ENCODE measurements at places on chromosomes 1 and 21.

GRCh38 chr1:26038477-26038876, 7.4 kb downstream of the SLC30A2 start:
- ATAC-seq: no peak

DNA sequence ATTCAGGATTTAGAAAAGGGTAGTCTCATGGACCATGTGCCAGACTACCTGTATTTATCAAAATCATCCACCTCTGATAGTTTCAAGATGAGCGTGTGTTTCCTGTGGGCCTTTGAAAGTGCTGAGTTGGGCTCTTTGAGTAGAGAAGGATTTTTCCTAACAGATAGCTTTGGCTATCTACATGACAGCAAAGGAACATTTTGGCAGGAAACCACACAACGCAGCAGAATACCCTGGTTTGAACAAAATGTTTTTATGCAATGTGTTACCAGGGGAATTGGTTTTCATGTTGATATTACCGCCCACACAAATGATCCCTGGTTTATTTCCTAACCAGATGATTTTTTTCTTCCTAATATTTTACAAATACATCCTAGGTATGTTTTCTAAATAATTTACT, 431.4 kb downstream of the NEGR1 start:
- no peak for ATAC-seq

GRCh38 chr1:183674339-183674738, 21.2 kb upstream of the APOBEC4 start:
- no peak for ATAC-seq

DNA sequence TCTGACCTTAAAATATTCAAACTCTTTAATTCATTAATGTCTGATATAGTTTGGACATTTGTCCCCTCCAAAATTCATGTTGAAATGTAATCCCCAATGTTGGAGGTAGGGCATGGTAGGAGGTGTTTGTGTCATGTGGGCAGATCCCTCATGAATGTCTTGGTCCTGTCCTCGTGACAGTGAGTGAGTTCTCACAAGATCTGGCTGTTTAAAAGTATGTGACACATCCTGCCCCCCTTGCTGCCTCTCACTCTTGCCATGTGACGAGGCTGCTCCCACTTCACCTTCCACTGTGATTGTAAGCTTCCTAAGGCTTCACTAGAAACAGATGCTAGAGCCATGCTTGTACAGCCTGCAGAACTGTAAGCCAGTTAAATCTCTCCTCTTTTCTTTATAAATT, 21.3 kb upstream of the FBXO28 start:
- ATAC-seq: no peak

DNA sequence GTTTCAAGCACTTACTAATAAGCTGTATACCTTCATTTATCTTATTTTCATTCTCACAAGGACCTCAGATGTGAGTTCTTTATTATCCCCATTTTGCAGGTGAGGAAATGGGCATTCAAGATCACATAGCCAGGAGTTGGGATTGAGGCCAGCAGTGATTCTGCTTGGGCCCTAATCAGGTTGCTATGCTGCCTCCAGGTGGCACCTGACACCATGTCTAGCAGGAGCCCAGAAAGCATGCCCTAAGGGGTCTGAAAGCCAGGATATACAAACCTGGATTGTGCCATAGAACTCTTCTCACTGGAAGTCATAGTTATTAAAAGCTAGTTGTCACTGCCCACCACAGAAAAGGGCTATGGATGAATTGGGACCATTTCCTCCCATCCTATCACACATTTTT, 61.1 kb downstream of the FYB2 start:
- ATAC-seq: peak; percentile 71

Measured in SK-N-SH treated with all-trans-retinoic acid at 6 μM for 48 hours (cell line).